Chondrocyte (in vitro differentiated cells): ENCODE measurements at places on chromosomes 4 and X. TPM values are rescaled to one million over a fixed set of nuclear protein-coding genes. Genes with fewer than 3 reads are reported as not detected.

NRK gene
- 12.7 to 30.6 TPM (median 13.1 TPM) in 3 replicates for total RNA-seq

SMPX gene
- total RNA-seq: 0.57 to 1.5 TPM in 2 of 3 replicates, not detected in the other

DNA sequence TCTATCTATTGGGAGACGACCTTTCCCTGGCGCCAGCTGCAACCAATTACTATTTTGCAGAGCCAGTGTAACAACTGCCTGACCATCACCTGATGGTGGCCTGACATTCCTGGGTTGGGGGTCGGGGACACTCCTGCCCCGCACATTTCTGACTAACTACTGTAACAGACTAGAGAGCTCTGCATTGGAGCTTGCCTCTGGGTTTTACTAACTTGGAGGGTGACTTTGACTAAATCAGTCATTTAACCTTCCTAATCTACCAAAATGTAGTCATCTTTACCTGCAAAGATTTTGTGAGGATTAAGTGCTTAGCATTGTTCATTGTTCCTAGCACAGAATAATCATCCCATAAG lies 37.5 kb upstream of the ABCG2 start:
- no peak overlapping the region for H3K27ac ChIP-seq
- no peaks in the 10 kb centered on the region for H3K27me3 ChIP-seq
- no peak for DNase-seq
- H3K36me3 ChIP-seq: no peaks in the 10 kb centered on the region

GRCh38 chrX:39955625-39956024 lies 142.1 kb downstream of the BCOR start:
- peaks cover 23% of the 10 kb centered on the region for H3K4me1 ChIP-seq
- no peak overlapping the region for H3K4me3 ChIP-seq
- no peaks in the 10 kb centered on the region for H3K27me3 ChIP-seq
- no peaks in the 10 kb centered on the region for H3K36me3 ChIP-seq
- no peak overlapping the region for H3K27ac ChIP-seq

- no peak overlapping the region for H3K4me3 ChIP-seq
- no peaks in the 10 kb centered on the region for H3K36me3 ChIP-seq
- no peak for DNase-seq
- no peaks in the 10 kb centered on the region for H3K27me3 ChIP-seq
These were observed 72.7 kb downstream of the AFF2 start for GRCh38 chrX:148573119-148573518.

DNA sequence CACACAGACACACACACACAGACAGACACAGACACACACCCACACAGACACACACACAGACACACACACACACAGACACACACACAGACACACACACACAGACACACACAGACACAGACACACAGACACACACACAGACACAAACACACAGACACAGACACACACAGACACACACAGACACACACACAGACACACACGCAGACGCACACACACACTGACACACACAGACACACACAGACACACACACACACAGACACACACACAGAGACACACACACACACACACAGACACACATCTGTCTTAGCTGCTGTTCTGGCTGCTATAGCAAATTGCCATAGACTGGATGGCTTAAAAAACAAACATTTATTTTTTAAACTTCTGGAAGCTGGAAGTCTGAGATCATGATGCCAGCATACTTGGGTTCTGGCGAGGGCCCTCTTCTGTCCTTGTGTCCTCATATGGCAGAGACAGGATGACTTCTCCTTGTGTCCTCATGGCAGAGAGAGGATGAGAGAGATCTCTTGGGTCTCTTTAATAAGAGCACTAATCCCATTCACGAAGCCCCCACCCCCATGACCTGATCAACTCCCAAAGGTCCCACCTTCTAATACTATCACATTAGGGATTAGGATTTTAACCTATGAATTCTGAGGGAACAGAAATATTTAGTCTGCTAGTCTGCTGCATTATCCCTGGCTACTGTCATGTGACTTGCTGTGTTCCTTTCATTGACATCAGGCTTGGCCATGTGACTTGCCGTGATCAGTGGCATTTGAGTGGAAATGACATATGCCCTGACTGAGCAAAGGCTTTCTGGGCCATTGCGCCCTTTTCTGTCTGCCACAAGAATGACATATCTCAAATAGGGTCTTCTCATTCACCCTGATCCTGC lies 32.7 kb upstream of the RASGEF1B start:
- H3K27ac ChIP-seq: no peak overlapping the region
- H3K4me1 ChIP-seq: peaks cover 10% of the 10 kb centered on the region
- no peak for DNase-seq
- no peak overlapping the region for H3K4me3 ChIP-seq
- no peaks in the 10 kb centered on the region for H3K36me3 ChIP-seq
- peaks cover 25% of the 10 kb centered on the region for H3K27me3 ChIP-seq

GRCh38 chr4:107246761-107247160 lies 210.6 kb upstream of the DKK2 start:
- H3K36me3 ChIP-seq: no peaks in the 10 kb centered on the region
- no peak for DNase-seq
- peaks cover 12% of the 10 kb centered on the region for H3K4me1 ChIP-seq

- H3K27ac ChIP-seq: no peak overlapping the region
- DNase-seq: no peak
- H3K27me3 ChIP-seq: no peaks in the 10 kb centered on the region
- H3K4me1 ChIP-seq: peaks cover 10% of the 10 kb centered on the region
- H3K36me3 ChIP-seq: no peaks in the 10 kb centered on the region
These were observed 46.0 kb upstream of the C1QTNF7 start for GRCh38 chr4:15381806-15382338.
